Activated naive CD8-positive, alpha-beta T cell treated with anti-CD3 and anti-CD28 coated beads, Interleukin-2, amount 50 U/mL, for 24 hours (primary cell): ENCODE measurements at places on chromosomes 3 and 15.

GRCh38 chr3:188870431-188870830 is 301.3 kb upstream of the TPRG1 start:
- DNase-seq = no peak

DNA sequence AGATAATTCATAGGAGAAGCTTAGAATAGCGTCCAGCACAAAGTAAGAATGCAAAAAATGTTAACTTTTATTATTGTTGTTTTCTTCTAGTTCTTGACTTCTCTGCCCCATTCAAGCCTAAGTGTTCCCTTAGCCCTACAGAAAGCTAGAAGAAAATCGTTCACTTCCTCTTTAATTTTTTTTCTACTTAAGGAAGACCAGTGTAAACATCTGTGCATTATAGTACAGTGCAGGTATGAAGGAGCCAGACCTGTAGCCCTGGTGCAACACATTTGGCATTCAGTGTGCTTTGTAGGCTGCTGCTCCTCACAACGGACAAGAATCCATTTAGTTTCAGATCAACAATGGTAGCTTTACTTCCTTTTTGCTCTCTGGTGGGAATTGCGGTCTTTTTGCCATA is 127.8 kb upstream of the SLC7A14 start:
- DNase-seq = no peak

DNA sequence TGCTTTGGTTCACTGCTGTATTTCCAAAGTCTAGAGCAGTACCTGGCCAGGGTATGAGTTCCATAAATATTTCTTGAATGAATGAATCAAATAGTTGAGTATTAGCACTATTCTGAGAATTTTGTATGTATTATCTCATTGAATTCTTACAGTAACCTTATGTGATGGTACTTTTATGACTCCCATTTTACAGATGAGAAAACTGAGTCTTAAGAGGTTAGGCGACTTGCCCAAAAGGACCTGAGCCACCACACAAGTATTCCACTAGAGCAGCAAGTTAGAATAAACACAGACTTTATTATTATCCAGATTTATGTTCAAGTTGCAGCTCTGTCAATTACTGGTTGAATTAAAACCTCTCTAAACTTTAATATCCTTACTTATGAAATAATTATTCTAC is 29.4 kb downstream of the CRTC3 start:
- DNase-seq = no peak

- peak; percentile 85 for DNase-seq
Observed at GRCh38 chr15:63121382-63122001, at the start of gene LACTB. Gene LACTB, plus strand, starts transcription at chr15:63121861. Its CDS starts 11 bp downstream, at chr15:63121872.

GRCh38 chr3:84922682-84923081 is 36.1 kb upstream of the CADM2 start:
- no peak for DNase-seq

DNA sequence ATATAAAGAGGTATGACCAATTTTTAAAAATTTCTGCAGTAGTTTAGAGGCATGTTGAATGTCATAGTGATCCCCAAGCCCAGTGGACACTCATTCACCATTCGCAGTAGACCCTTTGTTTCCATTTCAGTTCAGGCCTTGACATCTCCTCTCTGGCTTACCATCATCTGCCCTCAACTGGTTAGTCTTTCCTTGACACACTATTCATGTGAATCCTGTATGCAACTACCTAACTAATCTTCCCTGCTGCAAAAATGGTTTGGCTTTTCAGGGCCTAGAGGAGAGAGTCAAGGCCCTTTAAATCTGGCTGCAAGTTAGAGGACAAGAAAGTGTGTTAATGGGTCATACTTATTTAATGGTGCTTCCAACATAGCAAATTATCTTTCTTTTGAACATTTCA is 10.9 kb downstream of the APH1B start:
- DNase-seq = no peak

- no peak for DNase-seq
Observed at GRCh38 chr3:58899953-58900298, 149.9 kb downstream of the CFAP20DC start.
